Urinary bladder (tissue), 4 donors: ENCODE measurements at places on chromosomes 2 and 18. TPM values are rescaled to one million over a fixed set of nuclear protein-coding genes. Genes with fewer than 3 reads are reported as not detected.

AFF3 gene
- polyA plus RNA-seq: 15.1 TPM

CTAGE1 gene
- not detected for polyA plus RNA-seq

DNA sequence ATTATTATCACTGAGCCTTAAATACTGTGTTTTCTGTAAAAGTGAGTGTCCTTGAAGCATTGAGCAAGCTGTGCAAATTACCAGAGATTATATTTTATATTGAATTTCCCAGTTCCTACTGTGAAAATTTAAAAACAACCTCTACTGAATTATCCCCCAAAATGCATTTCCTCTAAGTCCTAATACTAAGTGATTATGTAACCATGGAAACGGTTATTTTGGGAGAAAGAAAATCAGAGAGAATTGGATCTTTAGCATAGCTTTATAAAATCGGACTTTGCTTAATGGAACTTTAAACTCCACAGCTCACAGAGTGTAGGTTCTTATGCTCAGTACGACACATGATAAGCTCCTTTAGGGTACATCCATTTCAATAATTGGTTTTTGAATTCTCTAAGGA is 19.3 kb upstream of the CHMP1B start:
- no peak for DNase-seq

- no peak for DNase-seq
Observed at GRCh38 chr2:129050101-129050500, 731.4 kb upstream of the HS6ST1 start.

GREB1 gene
- polyA plus RNA-seq: 0.86 TPM

DNA sequence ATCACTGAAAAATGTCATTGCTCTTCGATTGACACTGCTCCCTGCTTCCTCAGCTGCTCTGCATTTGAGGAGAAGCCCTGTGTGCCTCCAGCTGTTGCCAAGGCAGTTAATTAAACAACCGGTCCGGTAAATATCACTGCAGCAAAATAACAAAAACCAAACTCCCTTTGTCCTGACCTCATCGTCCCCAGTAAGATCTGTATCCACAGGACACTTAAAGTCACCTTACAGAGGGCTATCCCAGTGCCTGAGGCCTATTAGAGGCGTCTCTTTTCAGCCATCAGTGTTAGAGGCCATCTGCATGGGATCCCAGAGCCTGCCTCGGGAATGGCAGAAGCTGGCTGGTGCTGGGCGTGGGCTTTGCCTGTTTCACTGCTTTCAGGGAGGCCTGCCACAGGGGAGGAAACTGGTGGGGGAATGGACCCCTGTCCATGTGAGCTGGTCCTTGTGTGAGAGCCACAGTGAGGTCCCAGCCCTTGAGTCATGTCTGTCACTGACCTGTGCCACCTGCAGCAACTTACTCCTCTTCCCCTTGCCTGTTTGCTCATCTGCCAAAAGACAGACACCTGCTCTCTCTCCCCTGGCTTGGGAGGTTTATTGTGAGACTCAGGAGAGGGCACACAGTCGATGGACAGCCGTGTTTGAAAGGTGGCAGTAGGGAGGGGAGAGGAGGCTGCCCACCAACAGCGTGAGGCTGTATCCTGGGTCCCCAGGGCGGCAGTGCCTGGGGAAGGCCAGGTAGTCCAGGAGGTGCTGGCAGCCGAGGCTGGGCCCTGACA is 117.7 kb upstream of the MCFD2 start:
- no peak for DNase-seq

SERPINB10 gene
- polyA plus RNA-seq: not detected
